ENCODE measurements at places on chromosomes 3 and 15.
A peak's percentile ranks its signal among the peaks of the same experiment; 100 is the strongest.

GRCh38 chr15:22949074-22949547 is 31.1 kb downstream of the CYFIP1 start:
- DNase-seq = peak; percentile 34

DNA sequence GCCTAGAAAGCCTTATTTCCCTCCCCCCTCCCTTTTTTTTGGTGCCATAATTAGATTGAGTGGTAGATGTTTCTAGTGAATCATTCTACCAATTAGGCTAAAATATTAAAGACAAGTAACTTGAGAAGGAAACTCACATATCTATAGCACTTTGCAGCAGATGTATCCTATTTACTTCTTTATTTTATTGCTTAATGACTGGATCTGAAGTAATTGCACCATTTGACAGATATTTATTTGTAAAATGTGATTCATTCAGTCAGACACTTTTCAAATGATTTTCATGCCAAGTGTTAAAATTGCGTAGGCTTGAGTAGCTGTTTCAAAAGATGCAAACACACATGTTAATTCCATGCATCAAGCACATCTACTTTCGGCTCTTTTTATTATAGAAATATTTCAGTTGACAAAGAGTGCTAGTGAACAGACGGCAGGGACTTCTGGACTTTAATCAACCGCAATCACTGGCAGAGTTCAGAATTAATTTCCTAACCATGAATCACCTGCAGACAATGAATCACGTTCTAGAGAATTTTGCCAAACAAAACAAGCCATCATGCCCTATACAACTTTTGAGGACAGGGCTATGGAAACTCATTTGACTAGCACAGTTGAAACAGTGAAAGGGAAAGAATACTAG is 636.8 kb downstream of the MECOM start:
- DNase-seq = no peak

- DNase-seq = no peak
Observed at GRCh38 chr3:359672-360071, 163.1 kb downstream of the CHL1 start.

- DNase-seq = no peak
Observed at GRCh38 chr3:129398803-129399144, 29.7 kb downstream of the EFCAB12 start.

GRCh38 chr3:128238184-128238489 is 84.9 kb downstream of the EEFSEC start:
- no peak for DNase-seq

DNA sequence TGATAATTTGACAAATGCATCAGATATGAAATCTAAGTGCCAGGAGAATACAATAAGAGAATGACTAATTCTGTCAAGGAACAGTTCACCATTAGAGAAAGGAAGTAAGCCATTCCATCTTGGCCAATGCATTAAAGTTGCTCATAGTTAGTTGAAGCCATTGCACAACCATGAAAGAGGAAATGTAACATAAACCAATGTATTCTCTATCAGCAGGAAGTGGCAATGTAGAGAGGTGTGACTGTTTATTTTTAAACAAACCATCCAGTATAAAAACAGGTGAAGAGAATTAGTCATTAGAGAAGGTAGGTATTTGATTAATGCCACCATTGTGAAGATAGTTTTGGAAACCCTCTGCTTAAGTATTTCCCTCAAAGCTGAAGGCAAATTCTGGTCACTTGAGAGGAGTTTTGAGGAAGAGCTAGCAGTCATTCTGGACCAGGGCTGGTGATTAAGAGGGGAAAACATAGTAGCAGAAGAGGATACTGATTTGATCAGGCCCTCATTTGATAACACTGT is 10.7 kb upstream of the ANXA2 start:
- peak; percentile 45 for DNase-seq

DNA sequence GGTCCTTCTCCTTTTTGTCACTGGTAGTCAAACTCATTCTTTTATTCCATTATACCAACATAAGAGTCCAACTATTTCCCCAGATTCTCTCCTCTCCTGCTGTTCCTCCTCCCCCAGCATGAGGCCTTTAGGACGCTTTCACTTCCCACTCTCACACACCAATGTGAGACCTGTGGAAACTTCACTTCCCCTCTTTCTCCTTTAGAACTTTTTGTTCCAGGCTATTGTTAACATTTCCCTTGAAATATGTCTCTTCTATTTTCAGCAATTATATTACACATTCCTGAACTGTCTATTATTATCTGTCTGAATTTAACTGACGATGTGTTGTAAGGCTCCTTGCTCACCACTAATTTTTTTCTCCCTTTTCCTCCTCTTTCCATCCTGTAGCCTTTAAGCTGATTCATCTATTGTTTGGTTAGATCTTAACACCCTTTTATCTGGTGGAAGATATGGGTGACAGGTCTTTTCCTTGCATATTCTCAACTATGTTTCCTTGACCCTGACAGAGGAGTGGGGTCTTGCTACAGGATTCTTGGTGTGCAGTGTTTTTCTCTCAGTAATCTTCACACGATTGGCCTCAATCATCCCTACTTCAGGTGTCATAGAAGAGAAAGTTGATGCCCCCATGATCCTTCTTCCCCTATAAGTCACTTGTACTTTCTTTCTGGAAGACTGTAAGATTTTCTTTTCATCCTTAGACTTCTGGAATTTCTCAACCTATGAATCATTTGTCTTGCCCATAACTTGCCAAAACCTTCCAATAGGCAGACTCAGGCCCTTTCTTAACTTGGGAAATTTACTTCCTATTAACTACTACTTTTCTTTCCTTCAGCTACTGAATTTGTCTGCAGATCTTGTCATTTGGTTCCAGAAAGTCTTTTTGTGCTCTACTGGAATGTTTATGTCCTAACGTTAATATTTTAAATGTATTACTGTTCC is 5.9 kb downstream of the CYP19A1 start:
- DNase-seq = no peak

GRCh38 chr3:32844914-32845313 is 27.1 kb downstream of the TRIM71 start:
- no peak for DNase-seq

GRCh38 chr3:149273096-149273751 is 51.6 kb upstream of the CP start:
- peak; percentile 78 for DNase-seq

GRCh38 chr15:29401644-29402043 is 132.0 kb upstream of the NSMCE3 start:
- no peak for DNase-seq

GRCh38 chr3:48993834-48994233 is 3.8 kb downstream of the P4HTM start:
- DNase-seq = no peak

DNA sequence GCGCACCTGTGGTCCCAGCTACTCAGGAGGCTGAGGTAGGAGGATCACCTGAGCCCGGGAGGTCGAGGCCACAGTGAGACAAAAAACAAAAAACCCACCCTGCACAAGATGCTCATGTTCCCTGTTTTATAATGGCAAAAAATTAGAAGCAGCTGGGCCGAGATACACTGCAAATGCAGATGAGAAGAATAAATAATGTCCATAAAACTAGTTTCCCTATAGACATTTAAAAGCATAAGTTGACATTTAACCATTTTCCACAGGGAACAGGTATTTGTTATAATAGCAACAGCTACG is 537 bp upstream of the SCAP start:
- DNase-seq = no peak

DNA sequence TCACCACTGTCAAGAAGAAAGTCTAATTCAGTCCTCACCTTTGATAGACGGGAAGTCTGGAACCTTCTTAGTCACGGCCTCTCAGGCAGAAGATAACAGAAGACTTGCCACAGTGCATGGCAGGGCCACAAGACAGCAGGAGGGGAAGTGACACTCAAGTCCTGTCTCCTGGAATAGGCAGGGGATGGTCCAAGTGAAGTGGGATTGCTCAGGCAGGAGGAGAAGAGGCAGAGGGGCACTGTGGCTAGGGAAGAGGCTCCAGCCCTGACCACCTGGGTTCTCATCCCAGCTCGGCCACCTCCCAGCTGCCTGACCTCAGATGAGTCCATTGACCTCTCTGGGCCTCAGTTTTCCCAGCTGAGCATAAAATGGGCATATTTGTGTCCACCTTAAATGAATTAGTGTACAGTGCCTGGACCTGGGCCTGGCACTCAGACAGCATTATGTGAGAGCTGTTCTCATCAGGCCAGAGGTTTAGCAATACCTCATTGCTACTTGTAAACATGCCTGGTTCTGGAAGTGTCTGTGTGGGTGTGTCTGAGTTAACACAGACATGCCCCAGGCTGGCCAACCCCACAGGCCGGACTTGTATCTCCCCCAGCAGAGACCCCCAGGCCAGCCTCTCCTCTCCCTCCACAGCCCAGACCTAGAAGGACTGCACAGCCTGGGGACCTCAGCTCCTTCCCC is 11.5 kb upstream of the PCSK6 start:
- no peak for DNase-seq
